ENCODE measurements at places on chromosomes 7 and 10. TPM values are rescaled to one million over a fixed set of nuclear protein-coding genes. Genes with fewer than 3 reads are reported as not detected.
A peak's percentile ranks its signal among the peaks of the same experiment; 100 is the strongest.

DNA sequence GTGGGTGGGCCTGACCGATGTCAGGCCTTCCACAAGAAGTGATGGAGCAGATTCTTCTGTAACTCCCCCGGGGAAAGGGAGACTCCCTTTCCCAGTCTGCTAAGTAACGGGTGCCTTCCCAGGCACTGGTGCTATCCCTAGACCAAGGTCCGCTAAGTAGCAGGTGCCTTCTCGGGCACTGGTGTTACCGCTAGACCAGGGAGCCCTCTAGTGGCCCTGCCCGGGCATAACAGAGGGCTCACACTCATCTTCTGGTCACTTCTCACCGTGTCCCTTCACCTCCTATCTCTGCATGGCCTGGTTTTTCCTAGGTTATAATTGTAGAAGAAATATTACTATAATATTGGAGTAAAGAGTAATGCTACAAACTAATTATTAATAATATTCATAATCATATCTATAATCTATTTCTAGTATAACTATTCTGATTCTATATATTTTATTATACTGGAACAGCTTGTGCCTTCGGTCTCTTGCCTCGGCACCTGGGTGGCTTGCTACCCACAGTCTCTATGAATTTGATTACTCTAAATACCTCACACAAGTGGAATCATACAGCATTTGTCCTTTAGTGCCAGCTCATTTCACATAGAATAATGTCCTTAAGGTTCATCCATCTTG lies 1378.7 kb downstream of the XPNPEP1 start:
- no peak overlapping the region for H3K4me3 ChIP-seq
- peak; percentile 38 for DNase-seq
- peaks cover 3% of the 10 kb centered on the region for H3K4me1 ChIP-seq
- no peaks in the 10 kb centered on the region for H3K27me3 ChIP-seq
- no peak overlapping the region for H3K27ac ChIP-seq

DNA sequence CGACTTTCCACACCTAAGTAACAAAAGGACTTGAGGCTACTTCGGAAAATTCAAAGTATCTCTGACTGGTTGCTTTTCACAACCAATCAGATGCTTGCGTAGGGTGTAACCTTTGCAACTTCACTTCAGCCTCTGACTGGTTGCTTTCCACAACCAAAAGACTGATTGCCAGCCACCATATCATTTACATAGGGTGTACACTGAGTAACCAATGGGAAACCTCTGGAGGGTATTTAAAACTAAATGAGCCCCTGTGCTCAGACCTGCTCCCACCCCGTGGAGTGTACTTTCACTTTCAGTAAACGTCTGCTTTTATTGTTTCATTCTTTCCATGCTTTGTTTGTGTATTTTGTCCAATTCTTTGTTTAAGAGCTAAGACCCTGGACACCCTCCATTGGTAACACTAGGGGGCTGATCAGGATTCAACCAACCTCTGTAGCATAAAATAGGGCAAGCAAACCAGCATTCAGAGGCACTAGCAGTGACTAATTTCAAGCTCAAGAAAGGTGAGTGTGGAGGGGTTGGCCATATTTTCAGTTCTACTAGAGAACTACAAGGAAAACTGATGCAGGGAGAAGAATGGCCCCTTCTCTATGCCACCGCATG lies 390.8 kb downstream of the POM121L12 start:
- no peaks in the 10 kb centered on the region for H3K27me3 ChIP-seq
- no peaks in the 10 kb centered on the region for H3K36me3 ChIP-seq
- DNase-seq, result no peak
- no peak overlapping the region for H3K4me3 ChIP-seq
- no peak overlapping the region for H3K27ac ChIP-seq

- no peak overlapping the region for H3K4me3 ChIP-seq
- H3K27ac ChIP-seq, result no peak overlapping the region
- no peak for DNase-seq
- H3K27me3 ChIP-seq, result no peaks in the 10 kb centered on the region
These were observed 181.6 kb downstream of the PHTF2 start for GRCh38 chr7:77980087-77980713.

DNA sequence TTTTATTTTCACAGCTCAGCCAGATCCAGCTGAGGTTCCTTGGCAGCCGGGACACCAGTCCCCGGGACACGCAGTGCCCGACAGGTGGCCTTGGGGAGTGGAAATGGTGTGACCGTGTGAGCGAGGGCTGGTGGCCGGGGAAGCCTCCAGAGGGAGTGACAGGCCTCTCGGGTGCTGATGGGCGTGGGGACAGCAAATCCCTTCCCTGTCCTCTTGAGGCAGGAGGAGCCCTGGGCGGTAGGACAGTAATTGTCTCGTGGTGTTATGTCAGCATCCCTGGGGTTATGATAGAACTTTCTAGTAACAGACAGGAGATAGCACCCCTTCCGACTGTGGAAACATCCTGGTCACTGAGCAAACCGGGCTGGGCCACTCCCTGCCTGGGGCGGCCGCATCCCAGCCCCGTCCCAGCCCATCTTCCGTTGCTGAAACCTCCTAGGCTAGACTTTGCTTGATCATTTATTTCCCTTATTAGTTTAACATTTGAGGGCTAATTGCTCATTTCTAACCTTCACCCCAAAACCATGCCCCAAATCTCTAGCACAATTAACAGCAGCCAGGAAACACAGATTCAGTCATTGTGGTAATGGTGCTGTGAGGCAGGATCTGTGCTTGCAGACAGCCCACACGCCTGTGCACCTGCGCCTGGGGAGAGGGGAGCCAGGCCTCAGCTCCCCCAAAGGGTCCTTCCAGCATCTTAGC lies 63.3 kb downstream of the ELFN1 start:
- no peak for DNase-seq
- peaks cover 6% of the 10 kb centered on the region for H3K36me3 ChIP-seq
- no peaks in the 10 kb centered on the region for H3K4me1 ChIP-seq
- no peak overlapping the region for H3K4me3 ChIP-seq

DNA sequence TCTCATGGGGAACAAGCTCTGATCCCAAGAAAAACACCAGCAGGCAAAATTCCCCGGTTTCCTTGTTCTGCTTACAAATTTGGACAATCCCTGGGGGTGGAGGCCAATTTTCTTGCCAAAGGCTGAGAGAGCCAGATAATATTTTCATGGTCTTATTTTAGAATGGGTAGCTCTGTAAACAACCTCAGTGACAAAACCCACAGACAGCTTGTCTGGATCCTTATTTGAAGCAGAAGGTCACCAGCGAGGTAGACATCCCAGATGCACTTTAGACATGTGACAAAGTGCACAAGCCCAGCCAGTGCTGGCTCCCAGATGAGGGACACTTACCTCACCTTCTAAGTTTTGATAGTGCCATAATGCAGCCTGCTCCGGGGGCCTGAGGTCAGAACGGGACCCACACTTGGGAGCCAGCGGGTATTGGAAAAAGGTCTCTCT lies 102.6 kb upstream of the DDC start:
- no peak overlapping the region for H3K4me3 ChIP-seq
- H3K27me3 ChIP-seq, result no peaks in the 10 kb centered on the region
- peak overlapping the region; percentile 68 for H3K27ac ChIP-seq
- peaks cover 11% of the 10 kb centered on the region for H3K4me1 ChIP-seq

GRCh38 chr7:44636041-44636584 lies 29.7 kb downstream of the OGDH start:
- no peak for DNase-seq
- H3K36me3 ChIP-seq, result no peaks in the 10 kb centered on the region
- no peaks in the 10 kb centered on the region for H3K27me3 ChIP-seq
- no peak overlapping the region for H3K4me3 ChIP-seq
- peaks cover 12% of the 10 kb centered on the region for H3K4me1 ChIP-seq
- peak overlapping the region; percentile 41 for H3K27ac ChIP-seq

DNA sequence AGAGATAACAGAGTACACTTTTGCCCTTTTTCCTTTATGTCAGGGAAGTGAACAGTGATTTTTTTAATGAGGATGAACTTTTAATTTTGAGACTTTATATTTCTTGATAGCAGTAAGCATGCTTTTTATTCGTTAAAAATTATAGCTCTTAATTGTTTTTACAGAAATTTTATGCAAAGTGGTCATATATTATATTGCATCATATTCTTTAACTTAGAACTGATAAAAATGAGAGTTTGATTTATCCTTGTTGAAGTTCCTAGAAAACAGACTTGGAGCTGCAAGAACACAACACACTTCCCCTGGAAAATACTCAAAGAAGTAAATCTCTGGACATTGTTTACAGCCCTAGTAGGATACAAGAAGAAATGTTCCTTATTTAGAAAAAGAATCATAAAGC lies 21.2 kb upstream of the MINDY3 start:
- no peak overlapping the region for H3K27ac ChIP-seq
- H3K27me3 ChIP-seq, result peaks cover 4% of the 10 kb centered on the region
- no peaks in the 10 kb centered on the region for H3K36me3 ChIP-seq
- no peak overlapping the region for H3K4me3 ChIP-seq

DNA sequence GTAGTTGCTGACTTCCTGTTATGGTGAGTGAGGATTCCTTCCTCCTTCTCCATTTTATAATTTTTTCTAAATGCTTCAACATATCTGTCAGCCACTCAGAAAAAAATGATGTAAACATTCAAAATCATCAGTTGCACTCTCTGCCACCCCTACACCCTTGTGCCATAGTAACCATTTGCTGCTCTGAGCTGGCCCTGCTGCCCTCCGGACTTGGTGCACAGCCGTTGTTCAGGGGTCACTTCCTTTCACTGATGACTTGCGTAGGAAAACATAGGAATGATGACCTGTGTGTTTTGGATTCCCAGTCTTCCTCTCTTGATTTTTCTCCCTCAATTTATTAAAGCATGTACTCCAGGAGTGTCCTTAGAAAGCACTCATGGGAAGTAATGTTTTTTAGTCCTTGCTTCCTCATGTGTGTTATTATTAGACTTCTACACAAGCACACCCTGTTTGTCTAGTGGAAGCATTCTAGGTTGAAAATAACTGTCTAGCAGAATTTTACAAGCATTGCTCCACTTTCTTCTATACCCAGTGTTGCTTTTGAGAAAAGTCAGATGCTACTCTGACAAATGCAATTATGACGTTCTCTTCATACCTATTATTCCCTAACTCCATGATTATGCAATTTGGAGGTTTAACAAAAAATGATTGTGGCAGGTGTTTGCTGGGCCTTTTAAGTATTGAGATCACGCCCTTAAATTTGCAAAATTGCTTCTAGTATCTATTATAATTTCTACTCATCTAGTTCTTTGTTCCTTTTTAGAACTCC lies 62.6 kb upstream of the MTPN start:
- peak; percentile 17 for DNase-seq
- H3K27me3 ChIP-seq, result no peaks in the 10 kb centered on the region
- no peak overlapping the region for H3K27ac ChIP-seq
- no peak overlapping the region for H3K4me3 ChIP-seq

- H3K4me3 ChIP-seq, result peak overlapping the region; percentile 26
- H3K27me3 ChIP-seq, result no peaks in the 10 kb centered on the region
- DNase-seq, result peak; percentile 47
These were observed 3.1 kb downstream of the FZD1 start for GRCh38 chr7:91267171-91267955.

- H3K27ac ChIP-seq, result no peak overlapping the region
- no peaks in the 10 kb centered on the region for H3K27me3 ChIP-seq
- no peaks in the 10 kb centered on the region for H3K36me3 ChIP-seq
These were observed 43.2 kb upstream of the SLC35B4 start for GRCh38 chr7:134359787-134360432.

- no peaks in the 10 kb centered on the region for H3K36me3 ChIP-seq
- peaks cover 5% of the 10 kb centered on the region for H3K4me1 ChIP-seq
- no peak overlapping the region for H3K4me3 ChIP-seq
- DNase-seq, result no peak
- no peak overlapping the region for H3K27ac ChIP-seq
- H3K27me3 ChIP-seq, result peaks cover 6% of the 10 kb centered on the region
These were observed 170.5 kb downstream of the SEPTIN7 start for GRCh38 chr7:35971133-35971891.

DNA sequence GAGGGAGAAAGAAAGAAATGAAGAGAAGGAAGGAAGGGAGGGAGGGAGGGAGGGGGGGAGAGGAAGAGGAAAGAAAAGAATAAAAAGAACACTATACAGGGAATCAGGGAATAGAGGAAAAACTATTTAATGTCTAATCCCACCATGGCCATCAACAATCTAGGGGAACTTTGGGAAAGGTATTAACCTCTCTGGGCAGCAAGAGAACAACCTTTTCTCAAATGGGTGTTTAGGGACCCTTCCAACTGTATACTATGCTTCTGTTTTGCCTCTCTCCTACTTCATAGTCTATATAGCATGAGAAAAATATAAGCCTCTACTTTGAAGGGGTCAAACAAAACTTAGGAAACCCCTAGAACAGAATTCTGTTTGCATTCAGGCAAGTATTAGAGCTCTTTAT lies 54.5 kb downstream of the CHCHD3 start:
- H3K4me1 ChIP-seq, result no peaks in the 10 kb centered on the region
- no peak overlapping the region for H3K4me3 ChIP-seq
- DNase-seq, result no peak
- H3K27ac ChIP-seq, result no peak overlapping the region

DNA sequence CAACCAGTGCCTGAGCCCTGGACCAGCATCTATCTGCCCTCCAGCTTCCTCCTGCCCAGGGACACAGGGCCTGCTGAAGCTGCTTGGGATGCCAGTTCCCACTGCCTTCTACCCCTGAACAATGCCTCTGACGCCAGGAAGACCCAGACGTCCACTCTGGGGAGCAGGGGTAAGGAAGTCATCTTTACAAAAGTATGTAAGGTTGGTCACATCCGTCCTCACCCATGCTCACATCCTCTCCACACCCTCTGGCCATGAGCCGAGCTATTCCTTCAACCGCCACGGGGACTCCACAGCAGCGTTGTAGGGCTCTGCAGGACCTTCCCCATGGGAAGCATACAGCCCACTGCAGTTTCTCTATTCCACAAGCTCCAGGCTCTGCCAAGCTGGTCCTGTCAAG lies 58.5 kb downstream of the CLRN3 start:
- H3K27ac ChIP-seq, result peak overlapping the region; percentile 47
- H3K27me3 ChIP-seq, result peaks cover 3% of the 10 kb centered on the region
- DNase-seq, result peak; percentile 4

NRCAM gene
- total RNA-seq, result 32.4 TPM

GGCT gene
- 38.1 TPM for total RNA-seq

AGBL3 gene
- 3.6 TPM for total RNA-seq

MRC1 gene
- total RNA-seq, result 161 TPM

ZPBP gene
- total RNA-seq, result 0.25 TPM

CREB5 gene
- 23.1 TPM for total RNA-seq

GHRHR gene
- total RNA-seq, result 0.77 TPM

CXCL12 gene
- 72.1 TPM for total RNA-seq

LIMK1 gene
- 41.0 TPM for total RNA-seq

LOXL4 gene
- total RNA-seq, result 3.3 TPM

Measured in lung (tissue), 17 donors.